ENCODE measurements at places on chromosomes 5 and 9. TPM values are rescaled to one million over a fixed set of nuclear protein-coding genes. Genes with fewer than 3 reads are reported as not detected.

GRCh38 chr9:6923086-6923485 lies 165.3 kb downstream of the KDM4C start:
- no peak for DNase-seq

DNA sequence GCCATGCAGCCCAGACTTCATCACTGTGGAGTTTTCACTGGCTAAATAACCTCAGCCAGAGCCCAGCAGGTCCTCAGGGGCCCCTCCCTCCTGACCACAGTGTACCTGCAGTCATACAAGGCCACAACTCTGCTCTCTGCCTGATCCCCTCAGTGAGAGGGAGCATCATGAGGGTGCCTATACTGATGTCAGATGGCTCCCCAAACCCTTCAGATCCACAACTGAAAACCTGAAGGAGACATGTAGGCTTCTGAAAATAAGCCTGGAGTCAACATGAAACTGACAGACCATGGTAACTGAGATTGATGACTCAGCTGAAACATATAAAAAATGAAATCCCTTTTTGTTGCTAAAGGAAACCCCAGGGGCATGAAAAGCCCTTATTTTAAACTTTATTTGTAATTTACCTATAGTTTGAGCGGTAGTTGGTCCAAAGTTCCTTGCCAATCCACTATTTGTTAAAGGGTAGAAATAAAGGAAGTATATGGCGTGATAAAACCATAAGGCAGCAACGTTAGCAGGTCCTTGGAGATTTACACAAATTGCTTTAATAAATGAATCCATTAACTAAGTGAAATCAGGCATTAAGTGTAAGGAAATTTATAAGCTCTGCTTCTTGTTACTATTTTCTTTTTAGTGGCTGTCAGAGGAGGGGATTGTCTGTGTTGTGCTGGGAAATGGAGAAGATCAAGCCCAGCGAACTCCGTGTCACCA lies 68.3 kb downstream of the FGF1 start:
- DNase-seq = no peak

DNA sequence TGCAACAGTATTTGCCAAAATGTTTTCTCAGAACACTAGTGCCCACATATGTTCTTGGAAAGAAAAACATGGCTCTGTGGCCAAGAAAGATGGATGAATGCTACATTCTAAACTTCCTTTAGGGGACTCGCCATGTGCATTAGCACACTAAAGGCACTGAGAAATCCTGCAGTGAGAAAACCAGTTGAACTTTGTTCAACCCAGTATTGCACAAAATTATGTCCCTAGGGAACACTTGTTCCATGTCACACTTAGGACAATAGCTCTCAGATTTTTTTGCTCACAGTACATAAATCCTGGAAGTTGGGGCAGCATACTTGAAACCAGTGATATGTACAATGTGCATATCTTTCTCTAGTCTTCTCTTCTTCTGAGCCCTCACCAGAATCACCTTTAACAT lies 96.6 kb downstream of the ADRB2 start:
- no peak for DNase-seq

- no peak for DNase-seq
Observed at GRCh38 chr5:10218658-10219057, 31.0 kb downstream of the ATPSCKMT start.

DNA sequence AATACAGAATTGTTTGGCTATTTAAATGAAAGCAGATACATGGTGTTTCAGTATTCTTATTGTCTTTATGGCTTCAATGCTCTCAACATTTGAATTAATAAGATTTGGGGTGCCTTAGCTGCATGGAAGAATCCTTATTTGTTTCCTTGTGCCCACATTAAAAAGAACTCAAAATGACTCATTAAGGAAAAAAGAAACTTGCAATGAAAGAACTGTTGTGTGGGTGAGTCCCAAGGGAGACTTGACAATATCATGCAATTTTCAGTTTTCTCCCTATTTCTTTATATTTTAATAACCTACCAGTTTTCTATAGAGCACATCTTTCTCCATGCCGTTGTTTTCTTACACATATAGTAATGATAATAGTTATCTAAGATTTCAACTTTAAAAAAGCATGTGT lies 404.0 kb downstream of the PDE4D start:
- no peak for DNase-seq

DNA sequence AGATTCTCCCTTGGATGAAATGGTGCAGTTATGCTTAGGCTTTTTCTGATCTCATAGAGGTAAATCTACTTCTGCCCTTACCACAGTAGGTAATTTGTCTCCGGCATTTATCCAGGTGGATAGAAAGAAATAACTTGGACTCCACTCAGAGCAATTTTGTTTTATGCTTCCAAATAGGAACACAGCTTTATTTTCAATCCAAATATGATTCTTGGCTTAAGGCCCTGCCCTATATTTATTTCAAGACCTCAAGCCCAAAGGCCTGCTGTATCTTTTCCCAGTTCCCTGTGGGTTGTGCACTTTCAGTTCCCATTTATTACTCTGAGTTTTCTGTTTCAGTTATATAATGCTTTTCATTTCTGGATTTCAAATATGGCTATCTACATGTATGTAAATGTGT lies 274.2 kb upstream of the SMC2 start:
- DNase-seq = no peak

- DNase-seq = no peak
Observed at GRCh38 chr9:11192993-11193392, 580.2 kb upstream of the PTPRD start.

DNA sequence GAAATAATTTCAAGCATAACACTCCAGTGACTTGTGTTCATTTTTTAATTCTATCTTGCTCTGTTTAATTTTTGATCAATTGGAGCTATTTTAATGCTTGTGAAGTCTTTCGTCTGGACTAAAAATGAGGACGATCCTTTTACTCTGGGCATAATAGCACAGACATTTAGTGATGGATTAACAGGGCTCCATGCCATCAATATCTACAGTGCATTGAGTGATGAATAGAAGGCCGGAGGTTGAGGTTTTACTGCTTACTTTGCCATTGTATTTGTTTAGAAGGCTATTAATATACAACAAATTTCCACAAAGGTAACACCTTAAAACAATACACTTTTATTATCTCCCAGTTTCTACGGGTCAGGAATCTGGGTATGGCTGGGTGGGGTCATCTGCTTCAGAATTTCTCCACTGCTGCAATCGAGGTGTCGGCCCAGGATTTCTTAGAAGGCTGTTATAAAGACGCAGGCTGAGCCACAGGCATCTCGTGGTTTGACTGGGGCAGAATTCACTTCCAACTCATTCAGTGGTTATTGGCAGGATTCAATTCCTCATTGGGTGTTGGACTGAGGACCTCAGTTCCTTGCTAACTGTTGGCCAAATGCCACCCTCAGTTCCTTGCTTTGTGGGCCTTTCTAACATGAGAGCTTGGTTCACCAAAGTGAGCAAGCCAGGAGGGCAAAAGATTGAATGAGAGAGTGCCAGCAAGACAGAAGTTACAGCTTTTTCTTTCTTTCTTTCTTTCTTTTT lies 265.4 kb upstream of the VLDLR start:
- no peak for DNase-seq

DNA sequence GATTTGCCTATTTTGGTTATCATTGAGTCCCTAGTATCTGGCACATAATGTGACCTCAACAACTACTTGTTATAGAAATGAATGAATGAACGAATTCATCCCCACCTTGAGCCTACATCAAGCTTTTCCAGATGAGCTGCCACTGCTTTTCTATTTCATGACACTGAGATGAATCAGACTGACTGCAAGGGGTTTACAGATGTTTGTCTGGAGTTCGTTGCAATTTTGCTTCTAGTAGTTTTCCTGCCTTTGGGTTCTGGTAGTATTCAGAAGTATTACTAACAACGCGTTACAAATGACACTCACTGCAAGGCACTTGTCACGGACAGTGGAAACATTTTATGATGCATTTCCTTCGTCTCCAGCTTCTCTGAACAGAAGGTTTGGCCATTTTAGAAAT lies 222.3 kb downstream of the CD180 start:
- no peak for DNase-seq

GRCh38 chr5:54206580-54207229 lies 103.7 kb downstream of the ARL15 start:
- DNase-seq = no peak

GRCh38 chr5:36637101-36637500 lies 30.7 kb downstream of the SLC1A3 start:
- no peak for DNase-seq

DNA sequence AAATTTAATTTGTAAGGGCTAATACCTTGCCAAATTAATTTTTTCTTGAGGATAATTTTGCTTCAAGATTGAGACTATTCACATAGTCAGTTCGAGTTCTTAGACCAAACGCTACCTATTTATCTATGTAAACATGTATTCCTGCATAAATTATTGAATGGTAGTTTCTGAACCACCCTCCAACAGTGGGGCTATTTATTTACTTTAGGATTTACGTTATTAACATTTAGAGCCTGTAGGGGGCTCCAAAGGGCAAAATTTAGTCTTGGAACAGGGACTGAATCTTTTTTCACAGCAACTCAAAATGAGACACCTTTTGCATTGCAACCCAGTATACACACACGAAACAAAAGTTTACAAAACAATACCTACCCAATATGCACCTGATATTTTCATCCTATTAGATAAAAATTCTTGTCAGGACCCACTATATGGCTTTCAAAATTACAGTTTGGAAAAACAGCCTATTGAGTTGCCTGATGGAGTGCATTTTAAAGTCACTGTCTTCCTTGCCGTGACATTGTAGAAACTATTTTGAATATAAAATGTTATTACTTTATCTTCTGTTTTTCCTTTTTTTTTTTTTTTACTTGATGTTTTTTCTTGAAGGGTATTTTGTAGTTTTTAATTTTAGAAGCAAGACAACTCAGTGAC lies 47.1 kb upstream of the POU4F3 start:
- DNase-seq = no peak

- DNase-seq = no peak
Observed at GRCh38 chr5:91777671-91778070, 394.6 kb upstream of the ARRDC3 start.

DNA sequence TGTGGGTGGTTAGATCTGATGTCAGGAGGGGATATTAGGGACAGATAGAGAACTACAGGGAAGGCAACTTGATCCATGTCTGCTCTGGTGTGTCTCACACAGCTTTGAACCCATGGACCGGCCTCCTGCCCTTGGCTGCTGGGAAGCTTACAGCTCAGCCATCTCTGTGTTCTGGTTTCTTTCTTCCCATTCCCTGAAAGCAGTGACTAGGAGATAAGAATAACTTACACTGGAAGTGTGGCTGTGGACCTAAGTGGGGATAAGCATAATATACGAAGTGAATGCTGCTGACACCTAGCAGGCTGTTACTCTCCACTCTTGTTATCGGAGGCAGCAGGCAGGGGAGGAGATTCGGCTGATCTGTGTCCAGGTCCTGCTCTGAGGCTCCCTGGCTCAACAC lies 282.3 kb upstream of the TUT7 start:
- DNase-seq = no peak

DNA sequence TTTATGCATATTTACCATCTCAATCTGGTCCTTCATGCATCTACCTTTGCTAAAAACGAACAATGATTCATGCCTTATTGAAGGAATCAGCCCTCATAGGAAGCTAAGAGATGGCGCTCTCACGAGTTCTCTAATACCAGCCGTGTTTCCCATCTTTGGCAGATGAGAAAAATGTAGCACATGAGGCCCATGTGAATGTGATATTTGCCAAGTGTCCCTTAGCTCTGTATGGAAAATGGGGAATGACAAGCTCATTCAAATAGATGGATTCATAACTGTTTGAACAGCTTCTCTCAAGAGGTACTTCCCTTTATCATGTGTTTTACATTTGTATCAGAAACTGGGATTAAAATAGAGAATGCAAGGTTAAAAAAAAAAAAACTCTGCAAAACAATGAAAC lies 66.1 kb downstream of the TTC39B start:
- no peak for DNase-seq

GRCh38 chr9:76626141-76626540 lies 138.1 kb upstream of the PCA3 start:
- no peak for DNase-seq

DNA sequence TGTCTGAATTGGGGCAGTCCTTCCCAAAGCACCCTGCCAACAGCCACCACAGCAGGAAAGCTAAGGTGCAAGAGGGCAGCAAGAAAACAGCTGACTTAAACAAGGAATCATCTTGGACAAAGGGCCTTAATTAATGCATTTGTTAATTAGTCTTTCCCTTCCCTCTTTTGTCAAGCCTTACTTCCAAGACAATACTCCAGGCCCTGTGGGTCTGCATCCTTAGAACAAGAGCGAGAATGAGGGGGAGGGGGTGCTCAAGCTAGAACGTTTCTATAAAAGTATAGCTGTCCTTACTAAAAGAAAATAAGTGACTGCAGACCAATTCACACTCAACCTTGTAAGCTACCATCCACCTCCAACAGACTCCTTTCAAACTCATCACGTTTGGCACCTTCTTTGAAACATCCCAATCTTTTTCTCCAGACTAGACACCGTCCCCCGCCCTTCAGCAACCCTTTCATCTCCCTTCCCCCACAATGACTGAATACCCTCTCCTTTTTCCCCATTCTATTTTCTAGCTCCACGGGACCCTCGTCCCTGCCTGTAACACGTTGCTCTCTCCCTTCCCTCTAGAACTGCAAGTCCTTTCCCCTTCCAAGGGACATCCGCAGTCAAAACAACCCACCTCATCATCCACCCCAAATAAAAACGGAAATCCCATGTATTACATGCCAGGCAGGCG lies 85.7 kb upstream of the RNF38 start:
- DNase-seq = no peak

DNA sequence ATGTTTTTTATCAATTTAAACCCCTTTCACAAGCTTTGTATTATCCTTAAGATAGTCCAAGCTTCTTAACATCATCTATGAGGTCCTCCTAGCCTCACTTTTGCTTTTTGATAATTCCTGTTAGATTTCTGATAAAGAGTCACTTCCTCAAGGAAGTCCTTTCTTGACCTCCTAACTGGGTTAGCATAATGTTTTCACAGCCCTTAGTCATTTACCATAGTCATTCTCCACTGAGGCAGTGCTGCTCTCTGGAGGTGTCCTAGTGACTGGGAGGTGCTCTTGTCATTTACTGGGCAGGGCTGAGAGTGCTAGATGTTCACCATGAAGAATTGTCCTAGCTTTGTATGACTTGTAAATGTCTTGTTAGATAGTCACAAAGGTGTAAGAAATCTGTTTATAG lies 26.4 kb downstream of the TNPO1 start:
- no peak for DNase-seq

DNA sequence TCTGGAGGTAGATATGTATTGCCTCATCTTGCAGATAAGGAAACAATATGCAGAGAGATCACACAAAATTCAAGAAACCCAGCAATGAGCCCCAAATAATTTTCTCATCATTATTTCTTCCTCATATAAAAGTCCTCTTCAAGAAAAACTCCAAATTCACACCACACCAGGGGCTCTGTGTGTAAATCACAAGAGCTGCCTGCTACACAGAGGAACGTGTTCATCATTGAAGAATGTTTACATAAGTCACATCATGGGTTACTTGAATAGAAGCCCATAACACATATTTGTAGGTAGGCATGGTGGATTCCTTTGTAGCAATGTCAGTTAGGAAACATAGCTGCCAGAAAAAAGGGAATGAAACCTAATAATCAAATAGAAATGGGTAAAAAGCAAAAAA lies 308.1 kb upstream of the TLE4 start:
- no peak for DNase-seq

The PNPLA7 gene
- 3.2 TPM for total RNA-seq

The SLCO4C1 gene
- total RNA-seq = 0.37 TPM

The PCDHGB6 gene
- total RNA-seq = 8.5 TPM

The PIP5K1B gene
- 2.7 TPM for total RNA-seq

The SMIM33 gene
- total RNA-seq = not detected

The PCDHA9 gene
- 0.14 TPM for total RNA-seq

The REEP5 gene
- 63.8 TPM for total RNA-seq

The PCDHGA8 gene
- 2.0 TPM for total RNA-seq

The ADAMTS16 gene
- total RNA-seq = 0.74 TPM
